Right ventricle myocardium superior (tissue), 1 donor: ENCODE measurements at places on chromosomes 16 and 17. TPM values are rescaled to one million over a fixed set of nuclear protein-coding genes. Genes with fewer than 3 reads are reported as not detected.

- DNase-seq = peak; percentile 78
Measured at GRCh38 chr17:32936894-32937500, 9.0 kb downstream of the TMEM98 start.

DNA sequence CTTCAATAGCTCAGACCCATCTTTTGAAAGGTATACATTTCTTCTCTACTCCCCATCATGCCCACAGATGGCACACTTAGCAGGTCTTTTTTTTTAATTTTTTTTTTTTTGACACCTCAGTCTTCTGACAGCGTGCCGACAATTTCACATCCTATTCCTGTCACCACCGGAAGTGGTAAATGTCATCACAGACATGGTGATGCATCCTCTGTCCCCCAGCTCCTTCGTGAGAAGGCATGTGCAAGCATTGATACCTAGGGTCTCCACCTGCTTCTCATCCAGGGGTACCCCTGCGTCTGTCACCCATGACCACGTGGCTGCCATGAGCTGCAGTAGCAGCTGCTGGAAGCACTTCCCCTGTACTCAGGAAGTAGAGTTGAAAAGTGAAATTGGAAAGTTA, 35.6 kb downstream of the ELAC2 start:
- no peak for DNase-seq

- DNase-seq = no peak
Measured at GRCh38 chr17:5418858-5419355, 555 bp downstream of the NUP88 start.

- DNase-seq = no peak
Measured at GRCh38 chr17:71548540-71549190, 572.2 kb upstream of the SOX9 start.

PLLP gene
- 3.2 TPM for total RNA-seq

SLC38A8 gene
- total RNA-seq = 0.78 TPM

KRTAP17-1 gene
- not detected for total RNA-seq
